IMR-90 (cell line): ENCODE measurements at places on chromosomes 16 and 17.

GRCh38 chr16:64084706-64085105 lies 1037.2 kb downstream of the CDH11 start:
- no peaks in the 10 kb centered on the region for H3K27me3 ChIP-seq
- H3K4me1 ChIP-seq = no peaks in the 10 kb centered on the region
- no peaks in the 10 kb centered on the region for H3K36me3 ChIP-seq
- H3K4me3 ChIP-seq = no peak overlapping the region
- H3K27ac ChIP-seq = no peak overlapping the region
- no peak for DNase-seq

DNA sequence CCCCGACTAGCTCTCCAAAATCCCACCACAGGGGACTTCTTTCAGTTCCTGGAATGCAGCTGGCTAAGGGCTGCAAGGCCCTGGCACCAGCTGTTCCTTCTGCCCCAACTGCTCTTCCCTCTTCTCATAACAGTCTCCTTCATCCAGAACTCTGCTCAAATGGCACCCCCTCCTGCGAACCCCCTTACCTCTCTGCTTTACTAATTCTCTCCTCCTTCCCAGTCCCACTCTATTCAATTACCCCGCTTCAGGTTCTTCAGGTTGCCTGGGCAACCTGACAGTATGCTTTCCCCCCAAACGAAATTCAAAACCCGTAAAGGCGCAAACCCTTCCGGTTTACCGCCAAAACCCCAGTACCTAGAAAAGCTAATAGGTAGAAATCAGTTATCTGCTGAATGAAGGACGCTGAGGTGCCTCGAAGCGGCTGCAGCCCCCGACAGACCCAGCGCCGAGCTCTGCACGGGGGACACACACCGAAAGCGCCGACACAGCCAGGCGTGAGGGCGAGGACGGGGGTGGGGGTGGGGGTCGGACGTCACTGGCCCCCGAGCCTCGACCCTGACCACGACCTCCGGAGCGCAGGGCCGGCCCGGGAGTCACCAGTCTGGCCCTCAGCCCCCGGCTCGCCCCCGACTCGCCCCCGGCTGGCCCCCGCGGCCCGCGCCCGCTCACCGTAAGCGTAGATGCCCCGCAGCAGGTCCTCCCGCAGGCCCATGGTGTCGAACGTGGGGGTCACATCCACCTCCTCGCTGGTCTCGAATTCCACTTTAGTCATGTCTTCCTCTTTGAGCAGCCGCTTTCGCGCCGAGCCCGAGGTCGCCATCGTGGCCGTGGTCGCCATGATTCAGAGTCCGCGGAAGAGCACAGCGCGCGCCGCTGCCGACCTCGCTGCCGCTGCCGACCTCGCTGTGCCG lies 550 bp downstream of the EIF4A3 start:
- peak; percentile 16 for DNase-seq
- H3K4me3 ChIP-seq = peak overlapping the region; percentile 87
- peaks cover 25% of the 10 kb centered on the region for H3K36me3 ChIP-seq
- H3K27me3 ChIP-seq = no peaks in the 10 kb centered on the region

GRCh38 chr17:77892469-77893143 lies 65.9 kb upstream of the TNRC6C start:
- no peak for DNase-seq
- no peak overlapping the region for H3K4me3 ChIP-seq
- H3K36me3 ChIP-seq = no peaks in the 10 kb centered on the region
- no peak overlapping the region for H3K27ac ChIP-seq

DNA sequence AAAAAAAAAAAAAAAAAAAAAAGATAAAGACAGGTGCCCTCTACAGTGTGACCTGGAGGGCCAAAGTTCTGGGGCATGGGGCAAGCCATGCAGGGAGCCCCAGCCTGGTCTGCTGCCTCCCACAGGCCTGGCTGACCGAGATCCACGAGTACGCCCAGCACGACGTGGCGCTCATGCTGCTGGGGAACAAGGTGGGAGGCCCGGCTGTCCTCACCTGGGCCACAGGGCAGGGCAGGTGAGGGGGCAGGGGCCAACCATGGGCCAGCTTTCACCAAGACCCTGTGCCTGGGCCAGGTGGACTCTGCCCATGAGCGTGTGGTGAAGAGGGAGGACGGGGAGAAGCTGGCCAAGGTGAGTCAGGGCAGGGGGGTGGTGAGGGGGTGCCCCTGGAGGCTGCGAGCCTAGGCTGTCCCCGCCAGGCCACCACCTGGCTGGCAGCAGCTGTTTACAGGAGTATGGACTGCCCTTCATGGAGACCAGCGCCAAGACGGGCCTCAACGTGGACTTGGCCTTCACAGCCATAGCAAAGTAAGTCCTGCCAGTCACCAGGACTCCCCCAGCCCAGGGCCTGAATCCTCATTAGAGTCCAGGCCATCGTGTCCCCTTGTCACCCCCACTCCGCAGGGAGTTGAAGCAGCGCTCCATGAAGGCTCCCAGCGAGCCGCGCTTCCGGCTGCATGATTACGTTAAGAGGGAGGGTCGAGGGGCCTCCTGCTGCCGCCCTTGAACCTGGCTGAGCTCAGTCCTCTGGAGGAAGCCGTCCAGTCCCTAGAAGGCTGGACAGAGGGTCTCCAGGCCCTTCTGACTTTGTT lies 2.7 kb upstream of the TRAF7 start:
- no peak for DNase-seq
- H3K4me3 ChIP-seq = peak overlapping the region; percentile 64
- H3K27me3 ChIP-seq = no peaks in the 10 kb centered on the region
- peaks cover 48% of the 10 kb centered on the region for H3K4me1 ChIP-seq

DNA sequence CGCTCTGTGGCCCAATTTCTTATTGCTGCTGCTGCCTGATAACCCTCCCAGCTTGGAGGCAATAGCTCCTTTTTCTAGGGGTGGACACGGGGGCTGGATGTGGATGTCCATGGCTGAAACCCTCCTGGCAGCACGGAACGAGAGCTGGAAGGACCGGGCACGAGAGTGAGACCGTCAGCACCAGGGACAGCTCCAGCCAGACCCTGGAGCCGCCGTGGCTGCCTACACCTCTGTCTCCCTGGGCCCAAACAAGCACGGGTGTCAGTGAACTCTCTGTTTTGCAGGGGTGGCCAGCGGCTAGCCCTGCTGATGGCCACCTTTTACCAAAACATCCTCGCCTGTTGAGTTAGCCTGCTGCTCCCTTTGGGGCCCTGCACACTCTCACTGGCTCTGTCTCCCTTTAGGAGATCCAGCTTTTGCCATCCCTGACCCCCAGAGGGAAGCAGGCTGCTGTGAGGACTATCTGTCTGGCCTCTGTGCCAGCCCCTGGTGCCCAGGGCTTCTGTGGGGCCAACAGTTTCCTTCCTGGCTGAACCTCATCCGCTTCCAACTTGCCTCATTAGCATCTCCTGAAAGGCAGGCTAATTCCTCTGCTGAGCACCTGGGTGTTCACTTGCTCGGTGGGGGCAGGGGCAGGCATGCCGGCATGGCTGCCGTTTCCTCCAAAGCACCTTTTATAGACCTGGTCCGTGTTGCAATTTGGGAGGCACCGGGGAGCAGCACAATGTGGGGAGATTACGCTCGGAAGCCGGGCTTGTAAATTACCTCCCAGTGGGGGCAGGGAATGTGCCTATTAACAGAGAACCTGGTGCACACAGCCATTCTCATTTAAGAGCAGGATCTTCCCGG lies 118.1 kb downstream of the ENGASE start:
- H3K27me3 ChIP-seq = peaks cover 31% of the 10 kb centered on the region
- H3K36me3 ChIP-seq = no peaks in the 10 kb centered on the region
- H3K27ac ChIP-seq = no peak overlapping the region
- H3K4me1 ChIP-seq = no peaks in the 10 kb centered on the region
- peak; percentile 11 for DNase-seq
- no peak overlapping the region for H3K4me3 ChIP-seq

GRCh38 chr17:63832014-63832413 lies 4.6 kb upstream of the FTSJ3 start:
- H3K4me1 ChIP-seq = peaks cover 1% of the 10 kb centered on the region; the same call in 1 of the 2 replicates
- H3K4me3 ChIP-seq = no peak overlapping the region
- DNase-seq = no peak
- H3K27me3 ChIP-seq = no peaks in the 10 kb centered on the region
- no peak overlapping the region for H3K27ac ChIP-seq
- H3K36me3 ChIP-seq = peaks cover 70% of the 10 kb centered on the region

DNA sequence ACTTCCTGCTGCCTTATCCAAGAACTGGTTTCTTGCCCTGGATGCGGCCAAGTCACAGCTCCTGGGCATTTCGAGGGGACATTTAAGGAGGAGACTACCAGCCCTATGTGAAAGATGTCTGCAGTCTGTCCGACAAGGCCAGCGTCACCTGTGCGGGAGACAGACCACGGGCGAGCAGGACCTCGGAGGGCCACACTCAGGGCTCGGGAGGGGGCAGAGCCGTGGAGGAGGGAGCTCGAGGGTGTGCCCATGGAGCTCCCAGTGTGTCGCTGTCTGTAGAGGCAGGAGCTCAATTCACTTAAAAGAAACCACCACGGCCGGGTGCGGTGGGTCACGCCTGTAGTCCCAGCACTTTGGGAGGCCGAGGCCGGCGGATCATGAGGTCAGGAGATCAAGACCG lies 33.3 kb downstream of the CBFA2T3 start:
- H3K4me3 ChIP-seq = no peak overlapping the region
- H3K36me3 ChIP-seq = no peaks in the 10 kb centered on the region
- no peak overlapping the region for H3K27ac ChIP-seq
- H3K27me3 ChIP-seq = peaks cover 70% of the 10 kb centered on the region
- no peaks in the 10 kb centered on the region for H3K4me1 ChIP-seq

DNA sequence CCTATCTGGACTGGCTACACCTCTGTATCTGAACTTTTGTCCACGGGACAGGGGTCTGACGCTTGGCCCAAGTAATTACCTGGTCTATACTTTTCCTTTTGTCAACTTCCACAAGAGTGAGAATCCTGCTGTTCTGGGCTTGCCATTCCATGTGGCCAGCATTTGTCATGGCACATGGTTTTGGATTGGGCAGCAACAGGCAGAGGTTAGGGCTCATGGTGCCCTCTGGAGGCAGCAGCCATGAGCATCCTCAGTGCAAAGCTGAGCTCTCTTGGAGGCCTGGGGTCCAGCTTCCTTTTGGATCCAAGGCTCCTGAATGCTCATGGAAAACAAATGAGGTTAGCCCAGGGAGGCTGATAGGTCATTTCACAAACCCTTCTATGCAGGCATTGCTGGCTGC lies 7.5 kb upstream of the EDC4 start:
- H3K36me3 ChIP-seq = peaks cover 39% of the 10 kb centered on the region
- H3K4me3 ChIP-seq = no peak overlapping the region
- H3K27me3 ChIP-seq = no peaks in the 10 kb centered on the region
- H3K27ac ChIP-seq = no peak overlapping the region
- H3K4me1 ChIP-seq = peaks cover 20% of the 10 kb centered on the region

DNA sequence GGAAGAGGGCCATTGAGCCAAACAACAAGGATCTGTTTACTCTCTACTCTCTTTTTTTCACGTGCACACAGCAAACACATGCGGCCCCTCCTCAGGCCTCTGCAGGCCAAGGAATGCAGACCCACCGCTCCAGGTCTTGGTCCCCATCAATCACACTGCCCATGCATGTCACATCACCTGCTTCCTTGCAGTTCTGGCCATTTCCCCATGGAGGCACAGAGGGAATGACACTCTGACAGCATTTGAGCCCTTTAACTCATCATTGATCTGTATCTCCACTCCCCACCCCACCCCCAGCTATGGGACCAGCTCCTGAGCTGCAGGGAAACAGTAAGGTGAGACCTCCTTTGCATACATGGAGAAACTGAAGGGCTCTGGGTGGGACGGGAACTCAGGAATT lies 45.9 kb upstream of the MEIOC start:
- no peak for DNase-seq
- no peaks in the 10 kb centered on the region for H3K36me3 ChIP-seq
- H3K27me3 ChIP-seq = peaks cover 4% of the 10 kb centered on the region; the same call in 1 of the 2 replicates

GRCh38 chr17:41308251-41308917 lies 725 bp downstream of the KRTAP16-1 start:
- H3K4me3 ChIP-seq = no peak overlapping the region
- H3K27me3 ChIP-seq = peaks cover 8% of the 10 kb centered on the region
- no peaks in the 10 kb centered on the region for H3K36me3 ChIP-seq
- H3K27ac ChIP-seq = no peak overlapping the region

- H3K4me3 ChIP-seq = no peak overlapping the region
- peak overlapping the region; percentile 57; the same call in 1 of the 2 replicates for H3K27ac ChIP-seq
- DNase-seq = peak; percentile 71
Measured at GRCh38 chr17:67546578-67547527, 169.8 kb downstream of the PITPNC1 start.

- H3K27me3 ChIP-seq = no peaks in the 10 kb centered on the region
- no peak overlapping the region for H3K27ac ChIP-seq
- H3K4me3 ChIP-seq = no peak overlapping the region
- no peaks in the 10 kb centered on the region for H3K36me3 ChIP-seq
Measured at GRCh38 chr17:33241390-33241789, 51.7 kb downstream of the ASIC2 start.

- peaks cover 12% of the 10 kb centered on the region for H3K4me1 ChIP-seq
- H3K27me3 ChIP-seq = no peaks in the 10 kb centered on the region
- peak; percentile 80 for DNase-seq
- H3K36me3 ChIP-seq = peaks cover 39% of the 10 kb centered on the region
Measured at GRCh38 chr17:57975044-57975443, 13.0 kb downstream of the VEZF1 start.

- no peak for DNase-seq
- peak overlapping the region; percentile 79 for H3K4me3 ChIP-seq
- H3K4me1 ChIP-seq = peaks cover 11% of the 10 kb centered on the region
- H3K27ac ChIP-seq = peak overlapping the region; percentile 65
Measured at GRCh38 chr16:4415538-4416199, 727 bp downstream of the CORO7 start.

GRCh38 chr16:57867000-57867561 lies 64.8 kb upstream of the KIFC3 start:
- H3K4me3 ChIP-seq = no peak overlapping the region
- no peaks in the 10 kb centered on the region for H3K27me3 ChIP-seq
- no peaks in the 10 kb centered on the region for H3K36me3 ChIP-seq
- peaks cover 10% of the 10 kb centered on the region for H3K4me1 ChIP-seq
- peak; percentile 10 for DNase-seq
- no peak overlapping the region for H3K27ac ChIP-seq

GRCh38 chr16:53964145-53964790 lies 260.3 kb downstream of the FTO start:
- peaks cover 4% of the 10 kb centered on the region; the same call in 1 of the 2 replicates for H3K4me1 ChIP-seq
- no peaks in the 10 kb centered on the region for H3K27me3 ChIP-seq
- no peak for DNase-seq
- no peaks in the 10 kb centered on the region for H3K36me3 ChIP-seq

- H3K36me3 ChIP-seq = no peaks in the 10 kb centered on the region
- H3K27ac ChIP-seq = no peak overlapping the region
- H3K27me3 ChIP-seq = peaks cover 6% of the 10 kb centered on the region; the same call in 1 of the 2 replicates
- no peak overlapping the region for H3K4me3 ChIP-seq
- DNase-seq = no peak
Measured at GRCh38 chr16:50657241-50657640, 23.9 kb downstream of the SNX20 start.

GRCh38 chr17:79036596-79036995 lies 12.6 kb downstream of the C1QTNF1 start:
- H3K27ac ChIP-seq = peak overlapping the region; percentile 94
- no peak overlapping the region for H3K4me3 ChIP-seq
- DNase-seq = peak; percentile 94
- no peaks in the 10 kb centered on the region for H3K36me3 ChIP-seq

GRCh38 chr17:27555339-27555738 lies 75.6 kb upstream of the LGALS9 start:
- no peak for DNase-seq
- peaks cover 28% of the 10 kb centered on the region for H3K36me3 ChIP-seq
- H3K27ac ChIP-seq = no peak overlapping the region
- H3K4me3 ChIP-seq = no peak overlapping the region
- no peaks in the 10 kb centered on the region for H3K27me3 ChIP-seq
